Kidney tubule cell (primary cell): ENCODE measurements at places on chromosomes 1 and 21.
A peak's percentile ranks its signal among the peaks of the same experiment; 100 is the strongest.

GRCh38 chr1:18907917-18908845, 5.8 kb upstream of the ALDH4A1 start:
- no peak for DNase-seq

DNA sequence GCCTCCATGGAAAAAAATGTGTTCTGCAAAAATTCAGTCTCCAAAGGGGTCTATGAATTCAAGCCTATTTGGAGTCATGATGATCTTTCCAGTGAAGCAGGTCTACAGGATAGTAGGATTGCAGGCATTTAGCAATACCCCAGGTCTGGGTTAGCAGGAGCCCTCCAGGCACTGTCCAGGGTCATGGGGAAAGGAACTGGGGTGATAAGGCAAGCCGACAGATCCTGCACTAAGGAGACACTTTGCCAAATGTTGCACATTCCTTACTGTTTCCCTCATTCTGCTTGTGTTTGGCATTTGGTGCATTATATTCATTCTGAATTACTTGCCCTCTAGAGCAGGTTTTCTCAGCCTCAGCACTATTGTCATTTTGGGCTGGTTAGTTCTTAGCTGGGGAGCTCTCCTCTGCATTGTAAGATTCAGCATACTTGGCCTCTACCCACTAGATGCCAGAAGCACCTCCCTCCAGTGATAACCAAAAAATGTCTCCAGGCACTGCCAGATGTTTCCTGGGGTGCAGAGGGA, 333.3 kb upstream of the PLXNA2 start:
- DNase-seq = no peak

DNA sequence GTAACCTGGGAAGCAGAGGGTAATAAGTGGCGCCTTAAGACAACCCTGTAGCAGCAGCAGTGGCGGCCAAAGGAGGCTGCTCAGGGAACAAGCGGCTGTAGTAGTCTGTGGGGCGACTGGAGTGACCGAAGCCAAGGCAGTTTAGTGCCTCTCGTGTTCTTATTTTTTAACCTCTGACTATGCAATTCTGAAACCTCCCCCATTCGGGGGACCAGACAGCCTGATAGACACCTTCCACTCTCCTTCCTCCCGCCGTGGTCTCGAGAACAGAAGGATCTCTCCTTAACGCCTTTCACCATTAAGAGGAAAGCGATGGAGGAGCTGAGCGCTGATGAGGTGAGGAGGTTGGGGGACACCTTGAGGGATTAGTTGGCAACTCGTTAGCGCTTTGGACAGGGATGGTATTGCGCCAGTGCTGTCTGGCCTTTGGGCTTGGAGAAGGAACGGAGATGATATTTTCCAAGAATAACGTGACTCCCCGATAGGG, 644 bp downstream of the UBE4B start:
- peak; percentile 65 for DNase-seq

- peak; percentile 45 for DNase-seq
Observed at GRCh38 chr1:241985787-241986186, 13.1 kb downstream of the MAP1LC3C start.

DNA sequence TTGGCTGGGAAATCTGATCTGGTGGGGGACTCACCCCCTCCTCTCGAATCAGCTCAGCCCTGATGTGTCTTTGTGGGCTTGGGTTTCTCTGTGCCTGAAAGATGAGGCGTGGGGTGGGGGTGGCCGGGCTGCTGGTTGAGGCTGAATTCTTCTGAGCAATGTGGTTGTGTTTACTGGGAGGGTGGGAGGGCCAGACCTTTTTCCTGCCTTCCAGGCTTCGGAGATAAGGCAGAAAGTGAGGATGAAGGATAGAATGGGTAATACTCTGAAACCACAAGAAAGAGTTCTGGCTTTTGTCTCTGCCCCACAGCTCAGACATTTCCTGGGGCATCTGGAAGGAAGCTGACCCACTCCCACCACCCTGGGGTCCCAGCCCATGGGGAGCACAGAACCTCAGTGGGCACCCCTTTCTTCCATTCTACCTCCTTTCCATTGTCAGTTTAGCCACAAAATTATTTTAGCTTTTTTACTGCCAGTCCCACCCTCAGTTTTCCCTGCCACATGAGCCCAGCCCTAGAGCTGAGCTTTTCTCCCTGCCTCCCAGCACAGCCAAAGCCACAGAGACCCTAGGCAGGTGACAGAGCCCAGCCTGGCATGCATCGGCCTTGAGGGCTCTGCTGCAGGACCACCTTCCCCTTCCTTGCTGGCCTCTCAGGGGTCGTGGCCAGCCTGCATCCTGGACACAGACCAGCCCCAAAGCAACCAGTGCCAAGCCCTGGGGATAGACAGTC, 11.2 kb downstream of the ALX3 start:
- no peak for DNase-seq

GRCh38 chr1:45473302-45473701, 17.7 kb downstream of the TESK2 start:
- no peak for DNase-seq

DNA sequence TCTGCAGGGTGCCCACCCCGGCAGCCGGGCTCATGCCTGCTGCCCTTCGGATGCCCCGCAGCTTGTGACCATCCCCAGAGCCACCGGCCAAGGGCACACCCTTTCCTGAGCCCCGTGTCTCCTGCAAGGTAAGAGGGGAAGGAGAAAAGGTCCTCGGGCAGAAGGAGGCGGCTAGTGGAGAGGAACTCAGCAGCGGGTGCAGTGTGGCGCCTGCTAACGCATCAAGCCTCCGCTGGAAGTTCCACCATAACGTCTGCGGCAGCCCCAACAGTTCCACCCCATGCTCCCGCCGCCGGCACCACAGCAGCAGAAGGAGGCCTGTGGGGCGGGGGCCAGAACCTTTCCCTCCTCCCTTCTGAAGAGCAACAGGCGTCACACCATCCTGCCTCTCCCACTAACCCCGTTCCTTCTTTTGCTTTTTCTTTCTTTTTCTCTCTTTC, 990 bp downstream of the VWA5B1 start:
- DNase-seq = no peak

DNA sequence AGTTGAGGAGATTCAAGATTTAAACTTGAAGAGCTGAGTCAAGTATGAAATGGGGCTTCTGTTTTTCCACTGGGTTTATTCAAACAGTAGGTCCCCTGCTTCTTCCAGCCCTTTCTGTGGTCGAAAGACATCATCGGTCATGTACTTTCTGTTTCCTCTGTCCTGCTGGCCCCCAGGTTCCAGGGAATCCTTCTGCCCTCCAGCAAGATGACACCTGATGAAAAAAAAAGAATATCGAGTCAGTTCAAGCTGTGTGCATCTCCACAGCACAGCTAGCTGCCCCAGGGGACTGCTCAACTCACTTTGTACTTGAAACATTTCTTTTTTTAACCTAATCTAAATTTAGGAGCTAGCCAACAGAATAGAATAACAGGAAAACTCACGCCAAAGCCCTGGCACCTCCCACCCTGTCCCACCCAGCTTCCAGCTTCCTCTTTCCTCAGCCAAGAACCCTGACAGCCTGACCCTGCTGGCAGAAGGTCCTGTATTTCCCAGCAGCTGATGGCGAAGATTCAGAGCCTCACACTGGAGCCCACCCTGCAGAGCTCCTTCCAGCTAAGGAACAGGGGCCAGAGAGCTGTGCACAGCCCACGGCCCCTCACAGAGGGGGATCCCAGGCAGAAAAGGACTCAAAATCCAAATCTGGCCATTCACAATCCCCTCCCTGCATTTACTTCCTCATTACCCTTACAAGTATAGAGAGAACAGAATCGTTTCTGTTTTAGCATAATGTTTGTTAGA, 176.5 kb downstream of the PSMG1 start:
- no peak for DNase-seq

- DNase-seq = no peak
Observed at GRCh38 chr1:231581859-231582258, 44.7 kb upstream of the DISC1 start.

- peak; percentile 54 for DNase-seq
Observed at GRCh38 chr1:84377480-84378095, 20.7 kb upstream of the DNASE2B start.

DNA sequence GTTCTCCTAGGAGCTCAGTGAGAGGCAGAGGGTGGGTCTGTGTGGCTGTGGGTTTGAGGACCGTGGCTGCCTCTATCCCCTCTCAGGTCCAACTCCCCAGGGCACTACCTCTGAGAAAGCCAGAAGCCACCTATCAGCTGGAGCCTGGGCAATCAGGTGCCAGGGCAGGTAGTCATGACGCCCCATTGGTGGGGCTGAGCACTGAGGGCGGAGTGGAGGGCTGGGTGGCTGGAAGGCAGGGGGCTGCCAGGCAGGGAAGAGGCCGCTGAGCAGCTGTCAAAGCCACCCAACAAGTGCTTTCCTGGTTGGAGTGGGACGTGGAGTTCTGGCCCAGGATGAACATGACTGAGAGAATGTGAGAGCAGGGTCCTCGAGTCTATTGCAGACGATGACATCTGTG, 164.9 kb upstream of the AJAP1 start:
- DNase-seq = no peak

GRCh38 chr1:152185544-152186391, 26.7 kb upstream of the RPTN start:
- DNase-seq = peak; percentile 75

DNA sequence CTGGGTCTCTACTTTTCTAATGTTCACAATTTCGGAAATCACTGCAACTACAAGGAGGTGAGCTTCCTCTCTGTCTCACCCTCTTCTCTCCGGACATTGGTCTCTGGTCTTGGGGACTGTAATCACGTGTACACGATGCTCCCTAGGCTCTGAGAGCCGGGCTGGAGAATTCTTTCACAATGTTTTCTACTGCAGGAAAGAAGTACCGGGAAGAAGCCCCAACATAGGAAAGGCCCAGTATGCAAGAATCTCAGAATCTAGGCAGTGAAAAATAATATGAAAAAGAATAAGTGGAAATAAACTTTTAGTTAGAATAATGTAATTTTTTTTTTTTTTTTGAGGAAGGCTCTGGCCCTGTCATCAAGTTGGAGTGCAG, 13.5 kb upstream of the HJV start:
- DNase-seq = no peak

GRCh38 chr1:3432306-3432705, 22.2 kb upstream of the ARHGEF16 start:
- DNase-seq = no peak

- DNase-seq = no peak
Observed at GRCh38 chr1:29180497-29181412, 945 bp downstream of the SRSF4 start.

GRCh38 chr1:100794748-100795645, 75.5 kb downstream of the VCAM1 start:
- no peak for DNase-seq

GRCh38 chr1:224151117-224151516, 31.9 kb upstream of the DEGS1 start:
- DNase-seq = no peak

DNA sequence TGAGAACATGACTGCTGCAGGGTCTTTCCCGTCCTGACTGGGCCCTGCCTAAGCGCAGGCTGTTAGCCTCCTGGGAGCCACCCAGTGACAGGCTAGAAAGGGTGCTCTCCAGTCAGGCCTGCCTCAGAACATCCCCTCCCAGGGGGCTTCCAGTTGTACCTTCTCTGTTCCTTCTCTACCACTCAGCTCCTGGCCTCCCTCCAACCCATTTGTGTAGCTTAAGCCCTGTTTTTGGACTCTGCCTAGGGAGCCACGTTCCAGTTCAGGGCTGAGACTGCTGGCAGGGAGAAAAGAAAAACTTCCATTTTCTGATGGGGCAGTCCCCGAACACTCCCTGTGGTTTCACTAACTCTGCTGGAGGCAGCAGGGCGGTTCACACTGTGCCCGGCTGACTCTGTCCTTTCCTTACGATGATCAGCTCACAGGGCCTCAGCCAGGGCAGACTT, 15.3 kb upstream of the POU3F1 start:
- no peak for DNase-seq

- peak; percentile 23 for DNase-seq
Observed at GRCh38 chr21:14742119-14742518, 196.0 kb upstream of the SAMSN1 start.

DNA sequence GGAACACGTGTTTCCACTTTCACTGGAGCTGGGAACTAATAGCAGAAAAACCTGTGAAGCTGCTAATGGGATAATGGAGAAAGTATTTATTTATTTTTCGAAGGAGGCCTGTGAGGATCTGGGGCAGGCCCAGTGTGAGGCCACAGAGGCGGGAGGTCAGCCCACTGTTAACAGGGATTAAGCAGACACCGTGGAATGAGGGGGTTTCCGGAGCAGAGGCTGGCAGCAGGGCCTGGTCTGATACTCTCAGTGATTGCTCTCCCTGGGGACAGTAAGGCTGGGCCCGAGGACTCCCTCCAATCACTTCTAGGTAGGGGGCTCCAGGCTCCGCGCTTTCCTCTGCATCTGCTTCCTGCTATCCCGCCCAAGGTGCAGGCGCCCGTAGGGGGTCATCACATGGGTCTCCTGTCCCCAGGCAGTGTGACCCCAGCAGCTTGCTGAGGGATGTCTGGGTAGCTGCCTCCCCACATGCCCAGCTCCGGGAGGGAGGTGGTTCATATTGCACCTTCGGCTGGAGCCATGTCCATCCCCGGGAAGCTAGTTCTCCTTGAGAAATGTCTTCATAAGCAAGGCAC, 28.8 kb upstream of the CDCA8 start:
- DNase-seq = no peak

DNA sequence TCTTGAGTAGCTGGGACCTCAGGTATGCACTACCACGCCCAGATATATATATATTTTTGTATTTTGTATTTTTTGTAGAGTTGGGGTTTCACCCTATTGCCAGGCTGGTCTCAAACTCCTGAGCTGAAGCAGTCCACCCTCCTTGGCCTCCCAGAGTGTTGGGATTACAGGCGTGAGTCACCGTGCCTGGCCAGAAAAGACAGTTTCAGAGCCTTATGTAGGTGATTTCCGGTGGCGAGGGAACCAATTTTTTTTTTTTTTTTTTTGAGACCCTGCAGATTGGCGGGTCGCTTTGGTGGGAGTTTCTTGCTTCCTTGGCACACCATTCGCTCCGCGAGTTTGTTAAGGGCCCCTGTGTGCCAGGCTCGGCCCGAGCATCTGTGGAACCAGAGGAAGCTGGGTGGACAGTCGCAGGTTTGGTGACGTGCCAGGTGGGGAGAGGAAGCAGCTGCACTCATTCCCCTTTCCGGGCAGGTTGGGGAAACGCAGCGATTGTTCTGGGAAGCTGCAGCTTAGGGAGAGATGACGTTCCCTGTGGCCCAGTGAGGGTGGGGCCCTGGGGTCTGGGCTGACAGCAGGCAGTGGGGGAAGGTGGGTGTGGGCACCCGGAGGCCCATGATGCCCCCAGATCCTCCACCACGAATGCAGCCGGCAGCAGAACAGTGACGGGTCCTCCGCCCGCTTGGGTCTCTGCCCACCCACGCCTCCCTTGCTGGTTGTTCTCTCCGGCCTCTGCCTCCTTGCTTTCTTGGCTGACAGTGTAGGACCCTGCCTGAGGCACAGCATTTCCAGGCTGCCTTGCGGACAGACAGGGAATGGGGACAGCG, 25.1 kb downstream of the SPSB1 start:
- peak; percentile 28 for DNase-seq

DNA sequence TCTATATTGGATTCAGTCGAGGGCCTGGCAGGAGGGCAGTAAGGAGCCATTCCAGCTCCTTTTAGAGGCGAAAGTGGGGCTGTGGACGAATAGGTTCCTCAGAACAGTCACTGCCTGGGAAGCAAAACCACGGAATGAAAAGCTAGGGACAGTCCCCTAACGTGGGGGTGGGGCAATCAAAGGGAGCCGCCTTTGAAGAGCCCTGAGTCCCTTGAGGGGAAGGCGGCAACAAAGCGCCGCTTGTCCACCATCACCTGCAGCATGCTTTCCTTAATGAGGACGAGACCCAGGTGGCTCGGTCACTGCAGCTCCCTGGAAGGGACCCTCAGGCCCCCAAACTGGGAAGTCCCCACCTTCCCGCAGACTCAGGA, 184.7 kb downstream of the ETS2 start:
- no peak for DNase-seq
